Stimulated activated CD8-positive, alpha-beta memory T cell treated with anti-CD3 and anti-CD28 coated beads, Interleukin-15, amount 100 ng/mL, for 4 hours (primary cell): ENCODE measurements at places on chromosomes 7 and 10.

- no peak for DNase-seq
Observed at GRCh38 chr10:88546497-88546896, 36.6 kb downstream of the RNLS start.

- DNase-seq: peak; percentile 16
Observed at GRCh38 chr7:23261843-23262452, 15.4 kb downstream of the GPNMB start.

GRCh38 chr7:101615446-101615845, 13.7 kb downstream of the MYL10 start:
- DNase-seq: no peak

DNA sequence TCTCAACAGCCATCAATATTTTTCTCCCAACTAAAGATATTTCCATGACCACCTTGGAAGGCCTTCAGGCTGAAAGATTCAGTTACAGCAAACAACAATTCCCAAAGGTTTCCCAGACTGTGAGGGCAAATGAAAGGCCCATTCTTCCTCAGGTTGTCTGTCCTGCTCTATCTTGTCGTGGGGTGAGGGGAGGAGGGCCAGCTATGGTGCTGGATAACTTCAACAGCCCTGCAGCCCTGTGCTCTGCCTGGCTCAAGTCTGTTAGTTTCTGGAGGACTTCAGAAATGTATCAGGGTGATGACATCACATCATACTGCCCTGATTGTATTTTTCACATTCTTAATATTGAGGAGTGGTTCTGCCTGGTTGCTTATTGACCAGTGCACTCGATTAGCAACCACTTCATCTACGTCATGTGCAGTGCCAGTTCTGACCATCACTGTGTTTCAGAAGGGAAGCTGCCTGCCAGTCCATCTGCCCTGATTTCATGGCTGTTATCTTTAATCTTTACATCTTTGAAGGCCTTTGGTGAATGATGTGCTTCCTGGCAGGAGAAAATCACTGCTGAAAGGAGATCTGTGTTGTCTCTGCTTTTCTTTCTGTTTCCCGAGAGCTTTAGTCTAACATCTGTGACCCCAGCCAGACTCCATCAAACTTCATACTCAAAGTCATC, 135.5 kb downstream of the NRF1 start:
- DNase-seq: no peak

GRCh38 chr10:34489411-34489810, 325.7 kb downstream of the PARD3 start:
- DNase-seq: no peak

GRCh38 chr7:153590136-153590535, 462.1 kb upstream of the DPP6 start:
- no peak for DNase-seq

GRCh38 chr7:130040576-130040975, 10.6 kb downstream of the ZC3HC1 start:
- DNase-seq: no peak

DNA sequence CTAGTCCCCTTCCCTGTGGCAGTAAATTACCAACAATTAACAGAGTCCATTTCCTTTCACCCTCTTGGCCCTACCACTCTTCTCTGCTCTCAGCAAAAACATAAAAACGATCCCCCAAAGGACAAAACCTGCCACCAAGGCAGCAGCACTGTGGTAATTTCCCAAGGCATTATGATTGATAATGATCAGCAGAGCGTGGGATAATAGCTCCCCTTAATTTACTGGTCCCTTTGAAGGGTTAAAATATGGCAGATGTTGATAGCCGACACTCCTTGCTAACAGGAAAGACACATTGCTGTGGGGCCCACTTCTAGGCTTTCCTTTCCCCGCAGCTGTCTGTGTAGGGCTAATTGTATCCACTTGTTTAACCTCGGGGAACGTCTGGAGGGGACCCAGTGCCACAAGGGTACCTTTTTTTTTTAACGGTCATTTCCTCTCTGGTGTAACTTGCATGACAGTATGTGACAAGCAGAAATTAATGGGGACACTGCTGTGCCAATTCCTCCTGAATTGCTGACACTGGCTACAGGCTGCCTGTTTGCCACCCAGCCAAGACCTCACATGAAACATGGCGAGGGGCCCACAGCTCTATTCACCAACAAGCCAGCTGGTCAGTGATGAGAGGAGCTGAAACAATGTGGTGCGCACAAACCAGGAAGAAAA, 81.3 kb downstream of the CDK6 start:
- no peak for DNase-seq

DNA sequence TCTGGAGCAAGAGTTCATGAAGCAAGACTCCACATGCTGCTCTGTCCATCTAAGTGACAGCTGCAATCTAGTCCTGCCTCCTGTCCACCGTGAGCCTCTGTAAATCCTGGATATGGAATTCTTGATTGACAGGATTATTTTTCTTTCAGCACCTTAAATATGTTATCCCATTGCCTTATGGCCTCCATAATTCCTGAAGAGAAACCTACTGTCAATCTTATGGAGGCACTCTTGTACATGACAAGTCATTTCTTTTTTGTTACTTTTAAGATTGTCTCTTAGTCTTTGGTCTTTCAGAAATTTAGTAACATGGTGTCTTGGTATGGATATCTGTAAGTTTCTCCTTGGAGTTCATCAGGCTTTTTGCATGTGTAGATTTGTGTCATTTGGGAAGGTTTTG, 82.8 kb downstream of the NPSR1 start:
- no peak for DNase-seq

- no peak for DNase-seq
Observed at GRCh38 chr10:19819419-19820033, 3.3 kb downstream of the PLXDC2 start.

- no peak for DNase-seq
Observed at GRCh38 chr10:131888186-131888604, 12.6 kb upstream of the PPP2R2D start.

- DNase-seq: no peak
Observed at GRCh38 chr7:150787321-150788281, 12.6 kb downstream of the TMEM176B start.

GRCh38 chr7:4201566-4201965, 480.5 kb upstream of the FOXK1 start:
- no peak for DNase-seq

DNA sequence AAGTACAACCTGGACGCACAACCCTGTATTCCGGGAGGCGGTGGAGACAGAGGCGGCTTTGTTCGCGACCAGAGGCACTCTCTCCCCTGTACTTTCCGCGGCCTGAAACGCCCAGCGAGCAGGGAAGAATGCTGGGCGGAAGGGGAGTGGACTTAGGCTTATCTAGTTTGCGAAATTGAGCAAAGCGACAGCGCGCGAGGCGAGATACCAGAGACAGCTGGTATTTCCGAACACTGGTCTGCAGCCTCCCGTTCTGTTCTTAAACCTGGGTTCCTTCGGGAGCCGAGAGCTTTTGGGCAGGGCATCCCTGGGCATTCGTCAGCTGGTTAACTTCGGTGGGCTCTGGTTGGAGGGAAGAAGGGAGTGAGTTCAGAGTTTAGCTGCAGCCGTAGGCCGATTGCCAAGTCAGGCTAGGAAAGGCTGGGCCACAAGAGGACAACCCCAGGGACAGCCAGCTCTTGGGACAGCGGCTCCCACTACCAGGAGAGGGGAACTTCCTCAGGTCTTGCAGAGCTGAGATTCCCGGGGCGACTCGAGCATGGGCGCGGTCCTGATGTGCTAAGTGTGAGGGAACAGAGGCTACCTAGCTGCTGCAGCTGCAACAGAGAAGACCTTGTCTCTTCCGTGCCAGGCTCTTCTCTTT, 3.9 kb downstream of the HMX3 start:
- DNase-seq: no peak

DNA sequence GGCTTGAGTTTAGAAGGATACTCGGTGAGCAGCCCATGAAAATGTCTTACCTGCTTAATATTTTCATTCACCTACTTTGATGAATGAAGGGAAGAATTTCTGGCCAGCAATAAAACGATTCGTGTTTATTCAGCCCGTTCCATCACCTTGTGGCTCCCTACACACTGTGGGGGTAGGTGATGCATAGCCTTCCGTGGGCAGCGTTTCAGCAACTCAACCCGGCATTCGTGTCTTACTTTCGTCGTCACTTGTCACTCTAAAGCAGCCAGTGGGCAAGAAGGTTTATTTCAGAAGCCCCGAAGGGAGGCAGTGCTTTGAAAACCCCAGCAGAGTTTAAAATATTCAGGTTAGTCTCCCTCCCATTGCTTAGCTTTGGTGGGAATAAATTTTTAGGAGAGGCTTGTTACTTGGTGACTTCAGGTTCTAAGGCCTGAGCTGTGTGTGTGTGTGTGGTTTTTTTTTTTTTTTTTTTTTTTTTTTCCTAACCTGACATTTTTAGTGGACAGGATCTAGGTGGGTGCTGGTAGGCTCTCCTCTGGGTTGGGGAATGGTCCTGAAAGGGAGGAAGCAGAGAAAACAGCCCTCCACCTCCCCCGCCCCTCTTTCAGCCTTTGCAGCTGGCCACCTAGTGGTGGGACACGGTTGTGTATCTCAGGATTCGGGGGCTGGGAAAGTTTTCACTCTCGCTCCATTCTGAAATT, 1.8 kb downstream of the GRK5 start:
- DNase-seq: peak; percentile 40

- peak; percentile 40 for DNase-seq
Observed at GRCh38 chr10:3668276-3668965, 116.6 kb downstream of the KLF6 start.
